Lower leg skin (tissue), 4 donors: ENCODE measurements at places on chromosomes 4 and X. TPM values are rescaled to one million over a fixed set of nuclear protein-coding genes. Genes with fewer than 3 reads are reported as not detected.

Gene NOCT
- 5.5 TPM for total RNA-seq

Gene CT45A3
- total RNA-seq, result not detected

- no peak for DNase-seq
These were observed 31.4 kb downstream of the TBC1D9 start for GRCh38 chr4:140724760-140725159.

Gene GIMD1
- not detected for total RNA-seq

GRCh38 chr4:138727731-138728130, 287.9 kb upstream of the NOCT start:
- DNase-seq, result no peak

- DNase-seq, result no peak
These were observed 33.2 kb downstream of the SAT1 start for GRCh38 chrX:23816179-23816578.

Gene RAB40AL
- 1.0 TPM for total RNA-seq
